ENCODE measurements at places on chromosomes 1 and 21.

DNA sequence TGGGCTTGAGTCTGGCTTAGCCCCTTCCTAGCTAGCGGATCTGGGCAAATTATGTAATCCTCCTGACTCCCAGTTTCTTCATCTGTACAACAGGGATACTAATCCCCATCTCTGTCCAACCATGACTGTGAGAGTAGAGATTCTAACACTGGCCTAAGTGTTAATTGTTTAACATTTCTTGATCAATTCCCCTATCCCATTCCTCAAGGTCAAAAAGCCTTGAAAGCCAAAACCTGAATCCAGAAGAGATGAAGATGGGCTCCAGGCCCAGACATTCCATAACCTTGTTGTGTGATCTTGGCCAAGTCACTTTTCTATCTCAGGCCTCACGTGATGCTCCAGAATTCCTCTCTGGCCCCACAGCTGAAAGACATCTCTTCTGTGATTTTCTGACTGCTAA lies 18.8 kb upstream of the PHLDA3 start:
- no peak overlapping the region for H3K4me3 ChIP-seq
- peaks cover 9% of the 10 kb centered on the region for H3K4me1 ChIP-seq
- no peak for DNase-seq
- H3K27me3 ChIP-seq, result no peaks in the 10 kb centered on the region

GRCh38 chr1:196466166-196466565 lies 142.1 kb downstream of the KCNT2 start:
- no peak overlapping the region for H3K27ac ChIP-seq
- H3K27me3 ChIP-seq, result no peaks in the 10 kb centered on the region
- H3K4me1 ChIP-seq, result no peaks in the 10 kb centered on the region
- no peak overlapping the region for H3K4me3 ChIP-seq

- H3K4me3 ChIP-seq, result no peak overlapping the region
- H3K36me3 ChIP-seq, result no peaks in the 10 kb centered on the region
- H3K27ac ChIP-seq, result peak overlapping the region; percentile 2
- no peaks in the 10 kb centered on the region for H3K27me3 ChIP-seq
- H3K4me1 ChIP-seq, result peaks cover 2% of the 10 kb centered on the region
Measured at GRCh38 chr1:234694661-234695060, 84.7 kb upstream of the IRF2BP2 start.

GRCh38 chr1:189499736-189500135 lies 977.9 kb downstream of the BRINP3 start:
- H3K27ac ChIP-seq, result no peak overlapping the region
- no peaks in the 10 kb centered on the region for H3K4me1 ChIP-seq
- H3K36me3 ChIP-seq, result peaks cover 4% of the 10 kb centered on the region
- DNase-seq, result no peak
- H3K4me3 ChIP-seq, result no peak overlapping the region

- no peak overlapping the region for H3K4me3 ChIP-seq
- H3K27ac ChIP-seq, result no peak overlapping the region
- H3K27me3 ChIP-seq, result peaks cover 8% of the 10 kb centered on the region
- peak; percentile 63 for DNase-seq
Measured at GRCh38 chr1:66242646-66243547, 291.1 kb upstream of the SGIP1 start.

DNA sequence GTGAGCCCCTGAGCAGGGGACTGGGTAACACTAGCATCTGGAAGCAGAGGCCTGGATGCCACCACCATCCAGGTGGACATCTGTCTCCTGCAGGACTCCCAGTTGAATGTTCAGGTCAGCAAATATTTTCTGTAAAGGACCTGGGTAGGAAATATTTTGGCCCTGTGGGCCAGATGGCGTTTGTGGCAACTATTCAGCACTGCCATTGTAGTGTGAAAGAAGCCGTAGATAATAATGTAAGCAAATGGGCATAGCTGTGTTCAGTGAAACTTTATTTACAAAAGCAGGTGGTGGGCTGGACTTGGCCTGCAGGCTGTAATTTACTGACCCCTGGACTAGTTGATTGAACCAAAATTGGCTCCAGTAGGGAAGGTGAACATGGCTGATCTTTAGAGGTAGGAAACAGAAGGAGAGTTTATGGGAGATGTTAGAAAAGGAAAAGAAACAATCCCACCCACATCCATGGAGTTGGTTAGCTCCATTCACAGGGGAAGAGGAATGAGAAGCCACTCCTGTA lies 20.0 kb upstream of the CD101 start:
- peaks cover 5% of the 10 kb centered on the region for H3K27me3 ChIP-seq
- DNase-seq, result no peak

- no peak overlapping the region for H3K4me3 ChIP-seq
- DNase-seq, result no peak
- H3K36me3 ChIP-seq, result no peaks in the 10 kb centered on the region
- peaks cover 63% of the 10 kb centered on the region for H3K4me1 ChIP-seq
- H3K27me3 ChIP-seq, result no peaks in the 10 kb centered on the region
Measured at GRCh38 chr1:19427087-19427781, 58.1 kb downstream of the CAPZB start.

DNA sequence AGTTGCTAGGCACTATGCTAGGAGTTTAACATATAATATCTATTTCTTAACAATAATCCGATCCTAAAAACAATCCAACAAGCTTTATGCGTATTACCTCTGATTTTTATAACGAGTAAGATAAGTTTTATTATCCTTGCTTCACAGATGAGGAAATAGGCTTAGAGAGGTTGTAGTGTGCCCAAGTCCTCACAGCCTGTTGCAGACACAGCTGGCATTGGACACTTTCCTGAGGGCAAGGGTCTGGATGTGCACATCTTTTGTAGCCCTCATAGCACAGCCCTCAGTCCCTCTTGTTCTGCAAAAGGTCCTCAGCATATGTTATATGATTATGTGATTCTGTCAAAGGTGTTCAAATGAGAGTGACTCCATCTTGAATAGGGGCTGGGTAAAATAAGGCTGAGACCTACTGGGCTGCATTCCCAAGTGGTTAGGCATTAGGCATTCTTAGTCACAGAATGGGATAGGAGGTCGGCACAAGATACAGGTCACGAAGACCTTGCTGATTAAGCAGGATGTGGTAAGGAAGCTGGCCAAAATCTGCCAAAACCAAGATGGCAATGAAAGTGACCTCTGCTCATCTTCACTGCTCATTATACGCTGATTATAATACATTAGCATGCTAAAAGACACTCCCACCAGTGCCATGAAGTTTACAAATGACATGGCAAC lies 75.7 kb upstream of the F3 start:
- peaks cover 36% of the 10 kb centered on the region for H3K27me3 ChIP-seq
- H3K27ac ChIP-seq, result no peak overlapping the region
- no peak for DNase-seq
- peaks cover 11% of the 10 kb centered on the region for H3K36me3 ChIP-seq

DNA sequence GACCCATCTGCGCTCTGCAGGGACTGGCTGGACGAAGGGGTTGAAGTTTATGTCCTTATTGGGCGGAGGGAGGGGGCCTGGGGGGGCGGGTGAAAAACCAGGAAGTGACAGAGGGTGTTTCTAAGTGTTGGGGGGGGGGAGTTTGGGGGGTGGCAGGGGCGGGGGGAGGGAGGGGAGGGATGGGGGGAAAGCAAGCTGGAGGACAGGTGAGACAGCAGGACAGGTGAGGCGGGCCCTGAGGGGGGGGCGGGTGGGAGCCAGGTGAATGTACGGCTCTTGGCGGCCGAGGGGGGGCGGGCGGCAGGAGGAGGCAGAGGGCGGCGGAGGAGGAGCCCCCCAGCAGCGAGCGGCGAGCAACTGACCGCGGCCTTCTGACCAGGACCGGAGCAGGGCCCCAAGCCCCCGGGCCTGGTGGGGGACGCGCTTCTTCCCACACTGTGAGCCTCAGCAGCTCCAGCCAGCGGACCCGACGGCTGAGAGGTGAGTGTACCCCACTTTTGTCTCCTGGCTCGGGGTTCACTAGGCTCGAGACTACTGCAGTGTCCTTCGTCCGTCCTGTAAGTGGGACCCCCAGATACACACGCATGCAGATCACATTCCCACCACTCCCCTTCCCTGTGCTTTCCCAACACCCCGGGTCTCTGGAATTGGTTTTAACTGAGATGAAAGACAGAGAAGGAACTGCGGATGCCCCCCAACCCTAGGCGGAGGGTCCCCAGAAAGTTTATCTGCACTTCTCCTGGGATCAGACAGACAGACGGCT lies at the start of gene ZBTB7B:
ZBTB7B (plus strand) TSS at position 339 of the 763 bp plus-strand sequence. CDS start 11,859 bp downstream, outside the sequence.
- no peaks in the 10 kb centered on the region for H3K27me3 ChIP-seq
- peak within 1 kb of the TSS; percentile 95 for H3K4me3 ChIP-seq

GRCh38 chr1:34236089-34236488 lies 59.4 kb downstream of the C1orf94 start:
- H3K27me3 ChIP-seq, result peaks cover 17% of the 10 kb centered on the region
- H3K4me3 ChIP-seq, result no peak overlapping the region
- DNase-seq, result no peak
- H3K4me1 ChIP-seq, result no peaks in the 10 kb centered on the region
- no peaks in the 10 kb centered on the region for H3K36me3 ChIP-seq

- no peaks in the 10 kb centered on the region for H3K36me3 ChIP-seq
- H3K4me1 ChIP-seq, result no peaks in the 10 kb centered on the region
- no peak for DNase-seq
- H3K27ac ChIP-seq, result no peak overlapping the region
Measured at GRCh38 chr1:62377043-62377562, 57.9 kb upstream of the KANK4 start.

DNA sequence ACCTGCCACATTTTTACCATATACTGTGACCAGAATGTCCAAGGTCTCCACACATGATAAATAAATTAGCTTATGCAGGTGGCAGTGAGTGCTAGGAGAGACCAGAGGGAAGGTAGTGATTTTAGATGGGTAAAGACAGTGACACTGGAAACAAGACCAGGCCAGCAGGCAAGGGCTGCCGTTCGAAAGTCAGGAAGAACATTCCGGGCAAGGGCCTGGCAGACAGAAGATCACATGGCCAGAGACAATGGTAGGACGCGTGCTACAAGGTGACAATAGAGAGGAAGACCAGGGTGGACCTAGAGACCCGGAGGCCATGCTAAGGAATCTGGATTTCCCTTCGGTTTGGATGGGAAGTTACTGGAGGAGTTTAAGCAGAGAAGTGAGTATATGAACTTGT lies 9.7 kb downstream of the PGBD5 start:
- H3K36me3 ChIP-seq, result no peaks in the 10 kb centered on the region
- H3K27me3 ChIP-seq, result peaks cover 34% of the 10 kb centered on the region
- H3K4me1 ChIP-seq, result peaks cover under 1% of the 10 kb centered on the region
- DNase-seq, result no peak

DNA sequence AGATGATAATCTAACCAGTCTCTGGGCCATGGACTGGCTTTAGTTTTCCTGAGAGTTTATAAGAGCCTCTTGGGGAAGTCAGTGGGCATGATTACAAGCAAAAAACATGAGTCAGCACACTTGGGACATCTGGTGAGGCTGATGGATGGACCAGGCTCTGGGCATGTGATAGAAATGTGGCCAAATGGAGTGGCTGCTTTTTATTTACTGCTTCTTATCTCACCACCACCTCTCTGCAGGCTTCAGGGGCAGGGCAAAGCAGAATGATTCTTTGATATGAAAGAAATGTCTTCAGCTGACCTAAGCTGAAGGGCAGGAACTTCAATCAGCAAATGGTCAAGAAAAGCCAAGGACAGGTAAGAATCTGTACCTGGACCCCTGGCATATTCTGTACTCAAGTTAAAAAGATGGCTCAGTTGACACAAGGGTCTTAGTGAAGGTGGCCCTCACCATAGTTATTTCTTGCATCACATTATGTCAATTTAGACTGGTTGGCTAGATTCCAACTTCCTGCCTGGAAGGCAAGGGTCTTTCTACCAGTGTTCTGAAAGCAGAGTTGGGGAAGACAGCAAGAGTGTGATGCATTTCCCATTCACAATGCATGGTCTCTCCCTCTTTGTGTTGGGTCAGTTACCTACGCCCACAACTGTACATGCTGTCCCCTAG lies 162.8 kb downstream of the FASLG start:
- no peak overlapping the region for H3K4me3 ChIP-seq
- peaks cover 51% of the 10 kb centered on the region for H3K4me1 ChIP-seq
- H3K36me3 ChIP-seq, result peaks cover 2% of the 10 kb centered on the region
- no peak for DNase-seq

DNA sequence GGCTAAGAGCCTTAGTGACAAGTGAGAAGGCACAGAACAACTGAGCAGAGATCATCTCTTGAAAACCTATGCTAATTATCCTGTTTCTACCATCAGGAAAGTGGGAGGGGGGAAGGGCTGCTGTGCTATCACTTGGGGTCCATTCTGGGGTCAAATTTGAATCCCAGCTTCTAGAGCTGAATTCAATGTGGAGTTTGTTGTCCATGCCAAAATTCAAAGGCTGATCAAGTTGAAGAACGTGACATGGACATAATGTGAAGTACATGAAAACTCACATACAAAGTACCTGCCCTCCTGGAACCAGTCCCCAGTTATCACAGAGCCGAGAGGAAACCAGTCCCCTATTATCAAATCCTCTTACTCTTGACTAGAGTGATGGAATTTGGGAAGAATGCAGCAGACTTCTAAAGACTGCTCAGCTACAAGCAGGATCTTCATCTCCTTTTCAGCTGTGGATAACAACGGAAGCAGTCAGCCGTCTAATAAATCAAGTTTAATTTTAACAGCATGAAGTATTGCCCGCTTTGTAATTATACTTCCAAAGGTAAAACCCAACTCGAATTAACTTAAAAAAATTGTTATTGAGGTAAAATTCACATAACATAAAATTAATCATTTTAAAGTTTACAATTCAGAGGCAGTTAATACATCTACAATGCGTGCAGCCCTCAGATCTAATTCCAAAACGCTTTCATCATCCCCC lies 78.3 kb downstream of the SLC45A1 start:
- no peaks in the 10 kb centered on the region for H3K36me3 ChIP-seq
- peak overlapping the region; percentile 66 for H3K27ac ChIP-seq
- H3K27me3 ChIP-seq, result no peaks in the 10 kb centered on the region
- H3K4me1 ChIP-seq, result peaks cover 62% of the 10 kb centered on the region

DNA sequence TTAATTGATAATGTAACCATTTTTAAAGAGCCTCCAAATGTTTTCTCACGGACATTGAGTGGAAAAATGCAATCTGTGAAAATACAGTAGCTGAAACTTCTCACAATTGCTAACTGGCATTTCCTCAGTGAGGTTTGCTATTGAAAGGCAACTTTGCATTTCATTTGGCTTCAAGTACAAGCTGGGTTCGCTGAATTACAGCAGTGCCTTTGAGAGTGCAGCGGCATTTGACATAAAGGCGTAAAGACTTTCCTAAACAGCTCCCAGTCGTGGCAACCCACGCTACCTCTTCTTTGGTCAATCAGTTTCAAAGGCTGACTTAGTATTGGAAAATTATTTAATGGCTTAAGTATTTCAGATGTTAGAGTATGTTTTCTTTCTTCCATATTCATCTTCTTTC lies 39.3 kb upstream of the ZBTB18 start:
- H3K4me1 ChIP-seq, result no peaks in the 10 kb centered on the region
- no peak overlapping the region for H3K4me3 ChIP-seq
- H3K27ac ChIP-seq, result no peak overlapping the region
- peaks cover 6% of the 10 kb centered on the region for H3K27me3 ChIP-seq
- no peak for DNase-seq
- no peaks in the 10 kb centered on the region for H3K36me3 ChIP-seq

GRCh38 chr1:87144316-87144895 lies 184.3 kb upstream of the LMO4 start:
- H3K4me3 ChIP-seq, result no peak overlapping the region
- no peaks in the 10 kb centered on the region for H3K4me1 ChIP-seq
- peaks cover 19% of the 10 kb centered on the region for H3K27me3 ChIP-seq
- no peak for DNase-seq
- H3K36me3 ChIP-seq, result no peaks in the 10 kb centered on the region

GRCh38 chr1:218946147-218946546 lies 227.5 kb upstream of the LYPLAL1 start:
- no peak for DNase-seq
- no peaks in the 10 kb centered on the region for H3K36me3 ChIP-seq
- no peak overlapping the region for H3K27ac ChIP-seq
